ENCODE measurements at places on chromosomes 11 and 22.

DNA sequence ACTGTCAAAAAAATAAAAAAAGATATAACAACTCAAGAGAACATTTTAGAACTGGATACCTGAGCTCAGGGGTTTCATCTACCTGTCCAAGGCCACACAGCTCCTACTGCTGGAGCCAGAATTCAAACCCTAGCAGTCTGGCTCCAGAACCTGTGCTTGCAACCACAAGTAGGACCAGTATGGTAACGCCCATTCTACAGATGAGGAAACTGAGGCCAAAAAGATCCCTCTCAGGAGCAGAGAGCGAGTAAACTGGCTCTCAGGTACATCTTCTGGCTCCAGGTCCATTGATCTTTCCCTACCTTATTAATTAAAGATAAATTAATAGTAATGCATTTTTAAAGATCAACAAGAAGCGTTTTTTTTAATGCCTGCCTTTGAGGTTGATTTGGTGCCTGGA lies 19.2 kb downstream of the P2RX3 start:
- no peak overlapping the region for H3K4me3 ChIP-seq
- no peak overlapping the region for H3K27ac ChIP-seq
- H3K36me3 ChIP-seq: no peaks in the 10 kb centered on the region
- H3K4me1 ChIP-seq: no peaks in the 10 kb centered on the region
- H3K27me3 ChIP-seq: no peaks in the 10 kb centered on the region

DNA sequence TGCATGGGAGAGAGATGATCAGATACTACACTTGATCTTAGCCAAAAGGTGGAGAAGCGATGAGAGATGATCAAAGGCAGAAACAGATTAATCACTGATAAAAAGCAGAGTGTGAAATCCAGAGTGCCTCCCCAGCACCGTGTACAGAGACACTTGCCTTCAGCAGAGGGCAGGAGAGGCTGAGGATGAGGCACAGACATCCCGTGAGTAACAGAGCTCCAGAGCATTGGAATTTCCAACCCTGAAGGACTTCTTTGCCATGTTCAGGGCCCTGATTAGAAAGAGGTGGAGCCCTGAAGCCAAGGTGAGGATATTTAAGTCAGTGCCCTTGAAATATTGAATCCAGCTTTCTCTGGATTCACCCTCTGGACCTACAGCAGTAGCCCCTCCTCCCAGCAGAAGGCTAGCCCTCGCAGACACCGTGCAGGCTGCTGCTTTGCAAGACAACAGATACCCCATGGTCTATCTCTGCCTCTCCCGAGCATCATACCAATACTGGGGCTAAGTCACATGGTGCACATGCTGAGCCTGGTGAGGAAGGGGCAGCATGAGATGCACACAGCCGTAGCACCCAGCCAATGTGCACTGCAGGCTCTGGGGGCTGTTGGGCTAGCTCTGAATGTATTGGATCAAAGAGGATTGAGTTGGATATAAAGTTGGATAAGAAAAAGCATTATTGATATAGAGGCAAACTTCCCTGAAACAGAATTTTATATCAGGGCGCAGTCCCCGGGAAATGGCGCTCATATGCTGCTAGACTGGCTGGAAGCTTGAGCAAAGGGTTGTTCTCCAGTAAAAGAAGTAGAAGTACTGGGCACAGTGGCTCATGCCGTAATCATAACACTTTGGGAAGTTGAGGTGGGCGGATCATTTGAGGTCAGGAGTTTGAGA lies 200.3 kb upstream of the B3GAT1 start:
- no peak overlapping the region for H3K27ac ChIP-seq
- no peak overlapping the region for H3K4me3 ChIP-seq
- no peak for DNase-seq
- H3K36me3 ChIP-seq: no peaks in the 10 kb centered on the region
- no peaks in the 10 kb centered on the region for H3K27me3 ChIP-seq

GRCh38 chr22:48018346-48018745 lies 1255.9 kb downstream of the TBC1D22A start:
- no peak for DNase-seq
- H3K27me3 ChIP-seq: no peaks in the 10 kb centered on the region
- no peaks in the 10 kb centered on the region for H3K36me3 ChIP-seq

DNA sequence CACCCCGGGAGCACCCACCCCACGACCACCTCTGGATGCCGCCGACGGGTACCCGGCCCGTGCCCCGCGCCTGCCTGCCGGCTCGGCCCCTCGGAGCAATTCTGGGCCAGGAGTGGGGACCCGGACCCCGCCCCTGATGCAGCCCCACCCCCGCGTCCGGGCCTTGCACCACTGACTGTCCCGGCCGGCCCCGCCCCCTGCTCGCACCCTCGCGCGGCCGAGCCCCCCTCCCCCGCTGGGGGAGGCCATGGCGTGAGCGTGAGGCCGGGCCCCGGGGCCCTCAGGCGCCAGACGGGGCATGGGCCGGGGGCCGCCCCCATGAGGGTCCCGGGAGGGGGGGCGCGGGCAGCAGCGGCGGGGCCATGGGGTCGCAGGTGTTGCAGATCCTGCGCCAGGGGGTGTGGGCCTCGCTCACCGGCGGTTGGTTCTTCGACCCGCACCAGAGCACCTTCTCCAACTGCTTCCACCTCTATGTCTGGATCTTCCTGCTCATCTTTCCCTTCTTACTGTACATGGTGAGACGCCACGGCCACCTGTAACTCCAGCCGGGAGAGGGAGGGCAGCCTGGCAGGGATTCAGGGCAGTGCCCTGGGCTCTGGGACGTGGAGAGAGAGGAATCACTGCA lies 486 bp downstream of the PCNX3 start:
- H3K27me3 ChIP-seq: no peaks in the 10 kb centered on the region
- DNase-seq: peak; percentile 62
- peaks cover 14% of the 10 kb centered on the region for H3K36me3 ChIP-seq
- peaks cover 29% of the 10 kb centered on the region for H3K4me1 ChIP-seq
- H3K27ac ChIP-seq: peak overlapping the region; percentile 83

DNA sequence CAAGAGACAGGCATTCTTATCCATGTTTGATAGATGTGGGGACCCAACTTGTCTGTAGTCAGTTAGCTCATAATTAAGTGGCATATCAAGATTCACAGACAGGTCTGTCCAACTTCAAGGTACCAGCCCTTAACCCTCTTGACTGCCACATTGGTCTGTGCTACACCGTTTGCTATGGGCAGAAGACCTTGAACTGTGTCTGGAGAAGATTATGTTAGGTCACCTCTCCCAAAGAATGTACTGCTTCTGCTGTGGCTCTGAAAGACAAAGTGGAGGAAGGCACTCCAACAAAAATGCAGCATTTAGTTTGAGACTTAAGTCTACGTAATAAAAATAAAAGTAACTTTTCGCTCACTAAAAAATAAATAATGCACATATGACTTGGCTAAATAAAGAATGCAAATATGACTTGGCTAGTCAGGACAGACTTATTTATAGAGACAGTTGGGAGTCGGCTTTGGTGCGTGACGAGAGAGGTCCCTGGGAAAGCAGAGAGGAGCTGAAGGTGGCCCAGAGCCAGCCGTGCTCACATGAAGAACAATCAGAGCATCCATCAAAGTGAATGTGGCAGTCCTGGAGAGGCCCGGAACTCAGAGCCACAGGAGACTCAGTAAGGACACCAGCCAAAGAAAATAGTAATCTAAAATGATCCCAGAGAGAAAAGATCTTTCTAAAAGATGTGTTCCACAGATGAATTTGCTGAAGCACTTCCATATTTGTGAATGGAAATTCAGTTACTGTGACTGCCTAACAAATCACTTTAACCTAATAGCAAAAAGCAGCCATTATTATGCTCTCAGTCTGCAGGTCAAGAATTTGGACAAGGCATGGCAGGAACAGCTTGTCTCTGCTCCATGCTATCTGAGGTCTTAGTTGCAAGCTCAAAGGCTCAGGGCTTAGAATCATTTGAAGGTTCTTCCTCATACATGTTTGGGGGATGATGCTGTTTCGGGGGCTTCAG lies 35.0 kb downstream of the CWC15 start:
- no peak for DNase-seq
- no peak overlapping the region for H3K4me3 ChIP-seq
- no peak overlapping the region for H3K27ac ChIP-seq

DNA sequence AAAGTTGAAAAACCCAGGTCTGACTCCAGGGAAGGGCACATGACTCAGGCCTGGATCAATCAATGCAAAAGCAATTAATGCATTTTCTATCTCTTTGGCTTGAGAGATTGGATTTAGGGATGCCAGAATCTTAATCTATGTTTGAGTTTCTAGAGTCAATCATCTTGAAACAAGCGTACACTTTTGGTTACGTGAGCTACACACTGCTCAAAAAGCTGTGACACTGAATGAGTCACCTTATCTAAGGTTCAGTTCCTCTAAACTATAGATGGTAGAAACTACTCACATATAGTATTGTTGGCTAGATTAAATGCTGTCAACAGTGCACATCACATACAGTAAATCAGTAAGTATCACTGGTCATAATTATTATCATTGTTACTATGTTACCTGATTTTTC lies 24.2 kb downstream of the MRE11 start:
- H3K36me3 ChIP-seq: no peaks in the 10 kb centered on the region
- H3K27ac ChIP-seq: no peak overlapping the region
- no peaks in the 10 kb centered on the region for H3K27me3 ChIP-seq
- no peaks in the 10 kb centered on the region for H3K4me1 ChIP-seq

DNA sequence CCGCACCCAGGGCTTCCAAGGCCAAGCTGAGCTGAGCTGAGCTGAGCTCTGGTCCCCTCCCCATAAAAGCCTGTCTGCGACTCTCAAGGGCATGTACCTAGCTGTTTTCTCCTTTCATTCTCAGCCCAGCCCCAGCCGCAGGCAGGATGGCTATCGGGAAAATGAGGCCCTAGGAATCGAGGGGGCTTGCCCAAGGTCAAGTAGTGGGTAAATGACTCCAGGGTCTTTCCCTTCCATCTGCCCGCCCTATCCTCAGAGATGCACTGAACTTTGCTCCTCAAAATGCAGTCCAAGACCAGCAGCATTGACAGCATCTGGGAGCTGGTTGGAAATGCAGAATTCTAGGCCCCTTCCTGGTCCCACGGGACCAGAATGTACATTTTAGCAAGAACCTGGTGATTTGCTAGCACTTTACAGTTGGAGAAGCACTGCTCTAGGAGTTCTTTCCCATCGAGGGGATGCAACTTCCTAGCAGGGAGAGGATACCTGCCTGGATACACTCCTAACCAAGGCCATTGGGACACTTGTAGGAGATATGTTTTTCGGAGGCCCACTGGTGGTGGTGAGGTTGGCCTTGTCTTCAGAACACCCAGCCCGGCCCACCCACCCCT lies 43.2 kb upstream of the ACCSL start:
- peak; percentile 7 for DNase-seq
- H3K4me1 ChIP-seq: no peaks in the 10 kb centered on the region
- H3K4me3 ChIP-seq: no peak overlapping the region
- H3K27me3 ChIP-seq: no peaks in the 10 kb centered on the region
- H3K27ac ChIP-seq: no peak overlapping the region

DNA sequence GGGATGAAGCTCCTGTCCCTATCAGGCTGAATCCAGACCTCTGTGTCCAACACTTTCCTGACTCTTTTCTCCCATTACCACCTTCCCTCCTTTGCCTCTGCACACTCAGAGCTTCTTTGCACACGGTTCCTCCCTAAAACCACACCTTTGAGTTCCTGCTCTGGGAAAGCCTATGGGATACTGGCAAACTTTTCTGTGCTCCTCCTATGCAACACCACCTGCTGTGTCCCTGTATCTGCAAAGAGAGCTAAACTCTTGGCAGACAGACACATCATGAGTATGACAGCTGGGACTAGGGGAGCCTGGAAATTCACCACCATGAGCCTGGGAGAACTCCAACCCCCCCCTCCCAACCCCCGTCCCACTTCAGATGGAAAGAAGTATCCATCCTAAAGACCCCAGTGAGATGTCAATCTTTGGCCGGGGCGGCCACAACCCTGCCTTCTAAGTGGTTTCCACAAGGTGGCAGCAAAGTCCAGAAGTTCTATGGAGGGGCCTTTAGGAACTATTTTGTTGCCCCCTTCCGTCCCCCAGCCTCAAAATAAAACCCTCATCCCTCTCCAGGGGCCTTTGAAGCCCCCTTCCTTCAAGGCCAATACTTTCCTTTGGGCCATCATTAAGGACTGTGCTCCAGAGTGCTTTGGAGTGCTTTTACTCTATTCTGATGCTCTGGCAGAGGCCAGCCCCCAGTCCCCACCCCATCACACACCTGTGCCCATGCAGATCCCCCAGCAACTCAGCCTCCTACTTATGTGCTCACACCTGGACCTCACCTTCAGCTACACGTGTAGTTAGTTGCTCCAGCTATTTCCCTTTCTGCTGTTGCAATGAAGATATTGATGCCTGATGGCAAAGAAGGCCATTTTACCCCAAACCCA lies 19.4 kb downstream of the HTR3A start:
- H3K27me3 ChIP-seq: no peaks in the 10 kb centered on the region
- no peaks in the 10 kb centered on the region for H3K4me1 ChIP-seq
- H3K27ac ChIP-seq: no peak overlapping the region
- no peak overlapping the region for H3K4me3 ChIP-seq
- no peak for DNase-seq

GRCh38 chr11:66694056-66694410 lies 16.3 kb upstream of the RBM4B start:
- no peaks in the 10 kb centered on the region for H3K27me3 ChIP-seq
- H3K4me1 ChIP-seq: no peaks in the 10 kb centered on the region
- H3K4me3 ChIP-seq: no peak overlapping the region
- no peak overlapping the region for H3K27ac ChIP-seq
- no peaks in the 10 kb centered on the region for H3K36me3 ChIP-seq

DNA sequence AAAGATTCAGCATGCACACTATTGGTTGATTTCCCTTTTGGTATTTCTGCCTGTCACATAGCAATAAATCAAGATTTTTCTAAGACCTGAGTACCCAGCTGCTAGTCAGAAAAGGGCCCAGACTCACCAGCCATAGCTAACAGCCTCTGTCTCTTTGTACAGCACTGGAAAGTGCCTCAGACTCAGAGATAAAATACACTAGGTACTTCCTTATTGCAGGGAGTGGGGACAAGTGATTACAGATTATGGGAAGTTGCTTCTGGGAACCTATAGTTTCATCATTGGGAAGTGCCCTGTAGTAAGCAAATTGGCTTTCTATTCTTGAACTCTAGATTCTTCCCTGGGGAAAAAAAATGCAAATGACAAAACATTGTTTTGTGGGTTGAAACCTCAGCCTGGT lies at the start of gene CASP5:
Gene CASP5 (minus strand): TSS at position 166 of the 400 bp plus-strand sequence. CDS start 32 bp downstream, at position 134.
- H3K27me3 ChIP-seq: no peaks in the 10 kb centered on the region
- peak within 1 kb of the TSS; percentile 14 for H3K4me3 ChIP-seq
- peaks cover 5% of the 10 kb centered on the region for H3K36me3 ChIP-seq
- peak within 1 kb of the TSS; percentile 80 for H3K27ac ChIP-seq

DNA sequence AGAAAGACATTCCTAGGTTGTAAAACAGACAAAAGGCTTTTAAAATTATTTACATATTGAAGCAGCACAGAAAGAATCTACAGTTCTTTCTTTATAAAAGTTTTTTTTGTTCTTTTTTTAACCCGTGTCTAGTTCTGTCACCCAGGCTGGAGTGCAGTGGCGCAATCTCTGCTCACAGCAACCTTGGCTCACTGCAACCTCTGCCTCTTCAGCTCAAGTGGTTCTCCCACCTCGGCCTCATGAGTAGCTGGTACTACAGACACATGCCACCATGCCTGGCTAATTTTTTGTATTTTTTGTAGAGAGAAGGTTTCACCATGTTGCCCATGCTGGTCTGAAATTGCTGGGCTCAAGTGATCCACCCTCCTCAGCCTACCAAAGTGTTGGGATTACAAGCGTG lies 3.8 kb upstream of the INCENP start:
- DNase-seq: no peak
- H3K27ac ChIP-seq: no peak overlapping the region
- peaks cover under 1% of the 10 kb centered on the region for H3K4me1 ChIP-seq
- no peaks in the 10 kb centered on the region for H3K27me3 ChIP-seq

All from colonic mucosa (tissue), 4 donors.